A549 treated with dexamethasone at 1 μM for 4 hours (cell line): ENCODE measurements at places on chromosomes 5 and 9. TPM values are rescaled to one million over a fixed set of nuclear protein-coding genes. Genes with fewer than 3 reads are reported as not detected.

Gene TYRP1
- total RNA-seq, result not detected in 5 replicates

Gene CCNJL
- 9.2 to 14.0 TPM (median 12.1 TPM) in 5 replicates for total RNA-seq

Gene TSTD2
- 7.9 to 12.0 TPM (median 11.0 TPM) in 5 replicates for total RNA-seq

Gene DMRT2
- 0.05 to 0.12 TPM (median 0.06 TPM) in 3 of 5 replicates, not detected in the others for total RNA-seq

Gene FBP2
- 0.09 TPM in 1 of 5 replicates, not detected in the others for total RNA-seq

Gene SPEF2
- total RNA-seq, result 1.2 to 2.6 TPM (median 2.0 TPM) in 5 replicates

Gene CDH6
- total RNA-seq, result 0.05 to 0.13 TPM (median 0.07 TPM) in 5 replicates
